RWPE2 (cell line): ENCODE measurements at places on chromosomes 12 and 14.

- H3K27me3 ChIP-seq, result no peaks in the 10 kb centered on the region
- H3K4me3 ChIP-seq, result no peak overlapping the region
- no peaks in the 10 kb centered on the region for H3K36me3 ChIP-seq
- no peak overlapping the region for H3K27ac ChIP-seq
Observed at GRCh38 chr14:105918496-105919262, 392.3 kb downstream of the TMEM121 start.

- H3K27me3 ChIP-seq, result no peaks in the 10 kb centered on the region
- no peaks in the 10 kb centered on the region for H3K4me1 ChIP-seq
- no peak overlapping the region for H3K27ac ChIP-seq
- H3K36me3 ChIP-seq, result no peaks in the 10 kb centered on the region
Observed at GRCh38 chr12:82959821-82960220, 273.1 kb downstream of the TMTC2 start.

DNA sequence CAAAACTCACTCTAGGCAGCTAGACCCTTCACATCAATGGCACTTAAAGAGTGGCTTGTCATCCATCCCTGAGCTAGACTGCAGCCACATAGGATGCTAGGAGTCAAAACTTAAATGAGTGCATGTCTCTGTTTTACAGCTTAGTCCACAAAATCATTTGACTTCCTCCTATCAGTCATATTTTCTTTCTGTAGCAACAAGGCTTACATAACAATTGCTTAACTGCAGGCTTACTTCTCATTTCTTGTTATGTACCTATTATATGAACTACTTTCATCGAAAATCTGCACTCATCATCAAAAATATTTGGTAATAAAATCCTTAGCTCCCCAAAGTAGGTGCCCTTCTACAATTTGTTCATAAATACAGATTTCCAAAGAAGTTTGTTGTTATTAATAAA is 30.1 kb downstream of the CLEC1A start:
- no peaks in the 10 kb centered on the region for H3K36me3 ChIP-seq
- no peak for DNase-seq
- H3K27me3 ChIP-seq, result no peaks in the 10 kb centered on the region
- no peak overlapping the region for H3K4me3 ChIP-seq

- no peaks in the 10 kb centered on the region for H3K4me1 ChIP-seq
- no peak overlapping the region for H3K27ac ChIP-seq
- H3K27me3 ChIP-seq, result no peaks in the 10 kb centered on the region
- no peak overlapping the region for H3K4me3 ChIP-seq
- H3K36me3 ChIP-seq, result peaks cover 18% of the 10 kb centered on the region
Observed at GRCh38 chr12:95681210-95681765, 109.3 kb downstream of the NTN4 start.

DNA sequence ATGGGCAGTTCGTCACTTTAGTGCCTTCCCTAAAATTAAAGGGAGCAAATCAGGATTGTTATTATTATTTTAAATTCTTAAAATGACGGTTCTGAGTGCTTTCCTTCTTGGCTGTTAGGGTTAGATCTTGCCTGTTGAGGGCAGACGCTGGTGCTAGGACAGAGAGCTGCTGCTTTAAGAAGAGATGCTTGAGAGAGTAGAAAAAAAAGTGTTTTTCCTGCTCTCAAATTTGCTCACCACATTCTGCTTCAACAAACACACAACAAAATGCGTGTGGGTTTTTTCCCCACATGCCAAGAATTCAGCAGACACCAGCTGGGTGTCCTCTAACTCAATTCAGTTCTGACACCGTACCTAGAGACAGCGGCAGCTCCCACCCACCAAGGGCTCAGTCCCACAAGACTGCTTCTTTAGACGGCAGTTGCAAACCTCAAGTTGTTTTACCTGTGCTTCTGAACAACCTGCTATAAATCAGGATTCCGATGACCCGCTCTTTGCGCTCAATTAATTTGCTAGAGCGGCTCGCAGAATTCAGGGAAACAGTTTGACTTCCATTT is 75.8 kb upstream of the RIN3 start:
- DNase-seq, result no peak
- no peaks in the 10 kb centered on the region for H3K4me1 ChIP-seq
- no peaks in the 10 kb centered on the region for H3K36me3 ChIP-seq
- no peak overlapping the region for H3K27ac ChIP-seq
- H3K4me3 ChIP-seq, result no peak overlapping the region

DNA sequence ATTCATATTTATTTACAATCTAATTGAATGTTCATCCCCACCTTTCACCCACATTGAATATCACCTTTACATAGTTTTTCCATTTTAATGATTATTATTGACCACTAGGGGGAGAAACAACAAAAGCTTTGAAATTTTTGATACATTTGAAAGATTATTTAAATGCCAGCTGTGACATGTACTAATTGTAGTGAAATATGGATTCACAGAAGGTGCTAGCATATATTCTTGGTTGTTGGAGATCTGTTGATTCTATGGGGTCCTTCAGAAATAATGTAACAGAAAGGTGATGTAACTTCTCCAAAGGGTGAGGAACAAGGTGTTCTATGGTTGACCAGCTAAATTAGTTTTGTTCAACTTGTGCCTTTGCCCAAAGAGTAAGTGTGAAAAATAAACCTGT is 22.4 kb upstream of the GPR33 start:
- H3K36me3 ChIP-seq, result no peaks in the 10 kb centered on the region
- DNase-seq, result no peak
- no peak overlapping the region for H3K27ac ChIP-seq
- no peaks in the 10 kb centered on the region for H3K27me3 ChIP-seq
- H3K4me3 ChIP-seq, result no peak overlapping the region
- no peaks in the 10 kb centered on the region for H3K4me1 ChIP-seq

GRCh38 chr12:26891704-26892103 is 46.1 kb downstream of the INTS13 start:
- no peak for DNase-seq
- H3K4me1 ChIP-seq, result no peaks in the 10 kb centered on the region
- H3K27ac ChIP-seq, result no peak overlapping the region

DNA sequence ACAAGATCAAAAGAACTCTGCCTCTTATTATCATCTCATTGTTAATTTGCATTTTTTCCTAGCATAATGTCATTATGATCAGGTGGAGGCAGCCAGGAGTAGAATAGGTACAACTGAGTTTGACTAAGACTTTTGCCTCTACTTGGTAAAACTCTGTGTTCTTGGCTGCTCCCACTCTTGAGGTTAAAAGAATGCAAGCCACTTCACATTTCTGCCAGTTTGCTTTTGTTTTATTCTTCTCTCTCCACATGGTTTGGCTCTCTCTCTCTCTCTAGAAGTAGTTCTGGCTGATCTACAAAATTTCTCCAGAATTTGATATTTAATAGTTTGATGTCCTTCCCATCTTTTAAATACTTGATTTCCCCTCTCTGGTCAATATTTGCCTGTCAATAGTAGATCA is 170.7 kb upstream of the E2F7 start:
- no peak for DNase-seq
- H3K27ac ChIP-seq, result no peak overlapping the region
- peaks cover 9% of the 10 kb centered on the region for H3K4me1 ChIP-seq
- no peak overlapping the region for H3K4me3 ChIP-seq

DNA sequence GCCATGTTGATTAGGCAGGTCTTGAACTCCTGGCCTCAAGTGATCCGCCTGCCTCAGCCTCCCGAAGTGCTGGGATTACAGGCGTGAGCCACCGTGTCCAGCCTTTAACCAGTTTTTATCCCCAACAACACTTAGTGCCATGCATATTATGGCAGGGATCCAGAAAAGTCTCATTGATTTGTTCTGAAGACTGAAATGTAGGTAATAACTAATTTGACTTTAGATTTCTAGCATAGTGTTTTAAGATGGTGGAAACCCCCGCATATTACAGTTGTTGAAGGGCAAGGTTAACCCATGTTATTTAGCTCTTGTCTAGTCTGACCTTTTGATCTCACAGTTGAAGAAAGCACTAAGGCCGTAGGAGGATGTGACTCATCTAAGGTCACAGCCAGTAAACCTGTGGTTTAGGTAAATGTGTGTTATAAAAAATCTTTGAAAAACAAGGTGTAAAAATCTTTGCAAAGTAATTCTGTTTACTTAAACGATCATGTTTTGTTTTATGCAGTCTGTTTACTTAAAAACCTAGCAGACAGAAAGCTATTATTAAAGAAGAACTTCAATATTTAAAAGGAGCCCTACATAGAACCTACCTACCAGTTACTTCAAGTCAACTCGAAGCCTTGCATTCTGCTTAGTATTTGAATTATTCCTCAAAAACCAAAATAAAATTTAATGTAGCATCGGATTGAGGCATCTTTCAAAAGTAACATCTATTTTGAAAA is 24.8 kb downstream of the BICDL1 start:
- no peak overlapping the region for H3K4me3 ChIP-seq
- no peaks in the 10 kb centered on the region for H3K27me3 ChIP-seq
- peaks cover 8% of the 10 kb centered on the region for H3K4me1 ChIP-seq
- H3K36me3 ChIP-seq, result no peaks in the 10 kb centered on the region
- no peak for DNase-seq

GRCh38 chr14:56813143-56813551 is 2.9 kb upstream of the OTX2 start:
- peaks cover 100% of the 10 kb centered on the region for H3K27me3 ChIP-seq
- no peak overlapping the region for H3K27ac ChIP-seq
- no peaks in the 10 kb centered on the region for H3K4me1 ChIP-seq
- H3K4me3 ChIP-seq, result no peak overlapping the region
- H3K36me3 ChIP-seq, result no peaks in the 10 kb centered on the region

GRCh38 chr12:47843226-47843980 is 23.7 kb upstream of the HDAC7 start:
- no peaks in the 10 kb centered on the region for H3K4me1 ChIP-seq
- H3K27ac ChIP-seq, result no peak overlapping the region
- no peak overlapping the region for H3K4me3 ChIP-seq
- H3K27me3 ChIP-seq, result no peaks in the 10 kb centered on the region
- H3K36me3 ChIP-seq, result peaks cover 16% of the 10 kb centered on the region
